Activated effector memory CD4-positive, alpha-beta T cell treated with anti-CD3 and anti-CD28 coated beads, Interleukin-2, amount 50 U/mL, for 16 hours (primary cell): ENCODE measurements at places on chromosomes 5 and 9.

DNA sequence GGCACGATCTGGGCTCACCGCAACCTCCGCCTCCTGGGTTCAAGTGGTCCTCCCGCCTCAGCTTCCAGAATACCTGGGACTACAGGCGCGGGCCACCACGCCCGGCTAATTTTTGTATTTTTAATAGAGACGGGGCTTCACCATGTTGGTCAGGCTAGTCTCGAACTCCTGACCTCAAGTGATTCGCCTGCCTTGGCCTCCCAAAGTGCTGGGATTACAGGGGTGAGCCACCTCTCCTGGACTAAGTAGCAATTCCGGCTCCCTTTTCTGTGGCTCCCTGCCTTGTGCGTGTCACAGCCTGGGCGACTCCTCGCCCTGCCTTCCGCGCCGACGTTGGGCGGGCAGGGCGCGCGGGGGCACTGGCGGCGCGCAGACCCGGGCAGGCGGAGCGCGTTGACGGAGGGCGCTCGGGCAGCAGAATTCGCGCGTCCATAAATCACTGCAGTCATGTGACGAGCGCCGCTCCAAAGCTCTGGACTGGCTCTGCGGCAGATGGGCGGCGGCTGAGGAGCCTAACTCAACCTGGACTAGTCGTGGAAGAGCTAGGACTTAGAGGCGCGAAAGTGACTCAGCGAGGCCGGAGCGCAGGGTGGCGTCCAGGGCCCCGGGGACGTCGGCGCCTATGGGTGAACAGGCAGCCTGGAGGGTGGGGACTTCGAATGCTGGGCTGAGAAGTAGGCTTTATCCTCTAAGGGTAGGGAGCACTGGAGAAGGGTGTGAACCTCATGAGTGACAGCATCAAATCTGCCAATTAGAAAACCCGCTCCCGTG lies 1.4 kb upstream of the CIZ1 start:
- DNase-seq = peak; percentile 84

DNA sequence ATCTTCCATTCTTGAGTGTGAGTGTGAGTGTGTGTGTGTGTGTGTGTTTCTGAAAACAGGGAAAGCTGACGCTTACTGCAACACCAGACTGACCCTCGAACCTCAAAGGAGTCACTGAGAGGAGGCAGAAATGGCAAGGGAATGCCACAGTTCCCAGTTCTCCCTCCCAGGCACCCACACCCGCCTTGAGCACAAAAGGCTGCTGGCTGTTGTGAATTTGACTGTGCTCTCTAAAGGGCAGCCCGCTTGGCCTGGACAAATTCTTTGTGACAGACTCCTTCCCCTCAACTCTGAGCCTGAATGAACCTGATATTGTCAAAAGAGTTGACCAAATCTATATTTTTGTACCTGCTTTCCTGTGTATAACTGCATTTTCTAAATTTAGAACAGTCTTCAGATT lies 245.7 kb upstream of the IRX2 start:
- DNase-seq = no peak

- DNase-seq = no peak
Observed at GRCh38 chr9:130780865-130781504, 54.1 kb upstream of the ABL1 start.

GRCh38 chr5:14039063-14039462 lies 94.6 kb upstream of the DNAH5 start:
- DNase-seq = no peak

GRCh38 chr5:154701181-154701580 lies 54.0 kb upstream of the LARP1 start:
- DNase-seq = no peak

DNA sequence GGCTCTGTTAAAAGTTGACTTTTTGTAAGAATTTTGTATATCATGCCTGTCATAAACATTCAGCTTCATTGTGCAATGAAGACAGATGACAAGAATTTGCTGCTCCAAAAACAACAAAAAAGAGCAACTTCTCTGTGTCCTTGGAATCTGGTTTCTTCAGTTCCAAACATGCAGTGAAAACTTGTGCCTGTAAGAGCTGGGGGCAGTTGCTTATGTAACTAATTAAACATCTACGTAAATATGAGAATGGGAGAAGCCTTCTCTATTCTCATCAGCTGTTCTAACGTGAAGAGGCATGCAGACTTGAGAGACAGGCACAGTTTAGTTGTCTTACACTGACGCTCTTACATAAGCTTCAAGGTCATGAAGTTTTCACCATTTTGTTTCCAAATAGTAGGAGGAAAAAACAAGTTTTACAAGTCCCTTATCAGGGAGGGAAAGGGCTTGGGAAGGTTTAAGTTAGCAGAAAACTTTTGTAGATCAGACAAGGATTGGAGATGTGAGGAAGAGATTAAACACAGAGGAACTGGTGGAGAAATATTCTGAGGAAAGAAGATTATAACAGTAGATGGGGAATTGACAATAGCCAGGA lies 170.4 kb downstream of the RFK start:
- no peak for DNase-seq

DNA sequence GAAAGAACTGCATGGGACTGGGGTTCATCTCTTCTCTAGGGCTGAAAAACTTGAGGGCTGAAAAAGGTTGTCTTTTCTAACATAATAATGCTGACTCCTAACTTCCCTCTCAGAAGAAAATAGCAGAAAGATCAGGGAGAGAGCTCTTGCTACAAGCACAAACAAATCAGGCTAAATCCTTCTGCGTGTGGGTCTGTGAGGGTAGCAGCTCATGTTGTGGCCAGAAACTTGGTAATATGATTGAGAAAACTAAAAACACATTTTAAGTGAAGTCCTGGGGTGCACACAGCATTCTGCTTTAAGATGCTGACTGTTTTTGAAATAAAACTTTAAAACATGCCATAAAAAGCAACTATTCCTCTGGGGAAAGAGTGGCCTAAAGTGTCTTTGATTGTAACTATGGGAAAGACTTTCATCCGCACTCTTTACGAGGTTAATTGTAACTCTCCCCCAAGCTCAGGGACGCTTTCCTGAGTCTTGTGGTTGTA lies 56.7 kb downstream of the SAXO1 start:
- no peak for DNase-seq

DNA sequence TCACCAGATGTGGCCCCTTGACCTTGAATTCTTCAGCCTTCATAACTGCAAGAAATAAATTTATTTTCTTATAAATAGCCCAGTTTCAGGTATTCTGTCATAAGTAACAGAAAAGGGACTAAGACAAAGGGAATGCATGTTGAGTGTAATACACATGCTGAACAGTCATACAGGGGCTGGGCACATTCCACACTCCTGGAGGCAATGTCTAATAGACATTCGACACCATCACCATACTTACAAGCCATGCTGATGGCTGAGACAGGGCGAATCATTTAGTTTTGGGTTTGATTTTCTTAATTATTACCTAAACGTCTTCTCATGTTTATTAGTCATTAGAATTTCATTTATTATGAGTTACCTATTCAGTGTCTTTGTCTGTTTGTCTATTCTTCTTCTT lies 68.5 kb downstream of the TENT4A start:
- no peak for DNase-seq

DNA sequence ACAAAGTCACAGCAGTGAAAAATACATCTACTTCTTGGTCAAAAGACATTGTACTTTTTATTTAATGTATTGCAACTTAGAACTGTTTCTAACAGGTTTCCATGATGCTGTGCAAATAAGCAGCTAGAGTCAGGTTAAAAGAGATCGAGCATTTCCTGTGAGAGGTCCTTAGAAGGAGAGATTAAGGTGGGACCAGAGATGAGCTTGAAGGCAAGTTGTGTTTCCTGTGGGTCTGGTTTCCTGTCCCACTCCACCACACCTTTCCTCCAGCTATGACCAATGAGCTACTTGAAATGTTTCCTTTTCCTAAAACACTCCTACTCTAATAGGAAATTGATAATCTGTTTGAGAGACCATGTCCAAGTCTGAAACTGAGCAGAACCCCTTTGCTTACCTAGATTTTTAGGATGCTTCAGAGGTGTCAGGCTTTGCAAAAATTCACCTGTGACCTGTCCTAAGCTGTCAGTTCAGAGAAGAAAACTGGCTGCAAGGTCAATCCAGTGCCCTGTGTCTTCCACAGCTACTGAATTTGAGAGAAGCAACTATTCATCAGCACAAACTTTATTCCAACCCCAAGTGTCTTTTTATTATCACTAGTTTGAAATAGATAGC lies 13.1 kb upstream of the RLN1 start:
- no peak for DNase-seq

DNA sequence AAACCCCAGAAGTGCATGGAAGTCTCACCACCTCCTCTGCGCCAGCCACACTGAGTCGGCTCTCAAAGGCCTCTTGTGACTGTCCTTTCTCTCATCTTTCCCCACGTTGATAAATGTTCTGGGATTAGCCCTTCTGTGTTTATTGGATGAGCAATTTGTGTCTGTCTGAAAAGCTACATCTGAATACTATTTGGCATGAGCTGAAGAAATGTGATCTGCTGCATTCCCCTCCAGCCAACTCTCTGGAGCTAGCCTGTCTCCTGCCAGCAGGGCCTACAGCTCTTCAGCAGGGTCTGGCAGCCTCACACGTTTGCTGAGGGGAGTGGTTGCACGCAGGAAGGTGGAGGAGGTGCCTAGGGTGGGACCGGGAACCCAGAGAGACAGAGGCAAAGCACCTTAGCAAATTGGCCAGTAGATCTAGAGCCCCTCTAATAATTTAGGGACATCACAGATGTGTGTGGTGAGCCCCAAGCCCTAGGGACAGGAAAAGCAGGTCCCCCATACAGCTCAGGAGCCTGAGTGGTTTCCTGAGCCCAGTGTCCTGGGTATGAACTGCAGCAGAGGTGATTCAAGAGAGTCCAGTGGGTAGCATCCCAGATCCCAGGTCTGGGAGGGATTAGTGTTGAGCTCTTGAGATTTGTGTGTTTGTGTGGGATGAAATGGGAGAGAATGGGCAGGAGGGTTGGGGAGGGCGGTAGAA lies 20.5 kb upstream of the B4GALT1 start:
- no peak for DNase-seq

GRCh38 chr5:59449905-59450644 lies 443.5 kb downstream of the PDE4D start:
- no peak for DNase-seq

- DNase-seq = no peak
Observed at GRCh38 chr5:15885156-15885555, 294.4 kb downstream of the MARCHF11 start.

DNA sequence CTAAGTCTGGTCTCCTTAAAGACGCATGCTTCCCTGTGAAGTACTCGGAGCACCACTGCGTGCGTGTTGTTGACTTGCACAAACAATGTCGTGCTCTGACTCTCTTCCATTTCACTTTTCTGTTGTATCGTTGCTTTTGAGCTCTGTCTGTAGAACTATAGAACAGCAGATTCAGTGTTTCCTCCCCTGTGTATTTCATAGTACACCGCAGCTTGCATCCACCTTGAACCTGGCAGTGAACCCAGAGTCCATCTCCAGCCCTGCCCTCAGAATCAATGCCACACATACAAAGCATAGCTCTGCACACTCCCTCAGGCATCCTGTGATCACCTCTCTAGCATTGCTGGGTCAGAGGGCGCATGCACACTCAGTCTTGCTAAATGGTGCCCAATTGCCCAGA lies 37.2 kb upstream of the ADAMTS2 start:
- no peak for DNase-seq

DNA sequence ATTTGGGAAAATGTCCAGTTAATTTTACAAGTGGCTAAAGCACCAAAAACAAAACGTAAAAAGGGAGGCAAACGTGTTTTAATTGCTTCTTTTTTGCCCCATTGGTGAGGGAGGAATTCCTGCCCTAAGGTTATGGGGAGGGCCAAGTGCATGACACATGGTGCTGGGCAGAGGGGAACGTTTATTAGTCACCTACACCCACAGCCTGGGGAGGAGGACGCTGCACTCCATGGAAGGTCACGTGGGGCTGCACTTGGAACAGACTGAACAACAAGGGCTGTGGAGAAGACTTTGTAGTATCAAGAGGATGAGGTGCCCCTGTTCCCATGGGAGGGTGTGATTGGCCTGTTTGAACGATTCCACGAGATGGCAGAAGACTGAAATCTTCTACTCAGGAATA lies 13.7 kb upstream of the ADAMTS16 start:
- no peak for DNase-seq

DNA sequence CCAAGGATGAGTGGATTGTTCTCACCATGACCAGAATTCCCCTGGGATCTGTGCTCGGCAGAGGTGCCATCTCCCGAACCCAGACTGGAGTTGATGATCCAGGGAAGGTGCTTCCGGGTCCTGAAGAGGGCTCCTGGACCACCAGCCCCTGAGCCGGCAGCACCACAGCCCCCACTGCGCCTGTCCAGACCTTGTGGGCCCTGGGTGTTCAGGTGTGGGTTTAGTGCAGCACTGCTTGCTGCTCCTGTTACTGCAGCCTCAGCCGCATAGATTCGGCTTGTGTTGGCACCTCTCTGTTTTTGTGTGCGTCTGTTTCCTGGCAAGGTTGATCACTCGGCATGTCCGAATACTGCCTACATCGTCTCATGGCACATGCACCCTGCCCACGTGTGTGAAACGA lies 16.3 kb upstream of the NPM1 start:
- DNase-seq = no peak

DNA sequence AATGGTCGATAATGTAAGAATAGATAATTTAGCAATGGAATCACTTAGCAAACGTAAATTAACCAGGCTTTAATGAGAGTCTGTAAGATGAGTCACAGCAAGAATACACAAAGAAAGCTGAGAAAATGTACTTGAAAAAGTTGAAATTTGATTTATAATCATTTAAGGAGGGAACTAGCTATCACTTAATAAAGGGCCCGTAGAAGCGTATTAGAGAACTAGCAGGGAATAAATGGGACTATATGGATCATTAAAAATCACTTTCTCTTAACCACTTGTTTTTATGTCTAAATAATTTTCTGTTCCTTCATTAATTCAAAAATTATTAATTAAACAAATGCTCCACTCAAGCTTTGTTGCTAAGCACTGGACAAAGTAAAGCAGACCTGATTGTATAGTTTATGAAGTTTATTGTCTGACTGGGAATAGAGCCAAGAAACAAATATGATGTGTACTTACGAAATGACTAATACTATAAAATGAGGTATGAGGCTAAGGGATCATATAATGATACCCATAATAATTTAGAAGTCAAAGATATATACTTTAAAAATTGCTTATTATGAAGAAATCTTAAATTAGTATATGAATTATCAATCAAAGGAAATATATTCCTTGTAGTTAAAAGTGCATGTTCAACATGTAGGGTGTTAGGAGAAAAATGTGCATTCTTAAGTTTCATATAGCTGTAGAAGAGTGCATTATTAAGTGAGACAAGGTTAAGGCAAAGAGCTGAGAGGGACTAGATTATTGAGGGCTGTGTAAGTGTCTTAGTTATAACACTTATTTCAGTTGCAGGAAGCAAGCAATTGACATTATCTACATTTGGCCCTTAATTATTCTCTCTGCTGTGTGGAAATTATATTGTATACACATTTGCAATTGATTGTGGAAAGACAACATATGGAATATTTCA lies 196.8 kb downstream of the PRDM9 start:
- DNase-seq = no peak

GRCh38 chr5:157459715-157460599 lies at the start of gene NIPAL4:
Gene NIPAL4 (plus strand): TSS chr5:157460213. CDS start chr5:157460321, 108 bp downstream.
- peak; percentile 79 for DNase-seq

- no peak for DNase-seq
Observed at GRCh38 chr5:148833122-148833521, 6.7 kb downstream of the ADRB2 start.

DNA sequence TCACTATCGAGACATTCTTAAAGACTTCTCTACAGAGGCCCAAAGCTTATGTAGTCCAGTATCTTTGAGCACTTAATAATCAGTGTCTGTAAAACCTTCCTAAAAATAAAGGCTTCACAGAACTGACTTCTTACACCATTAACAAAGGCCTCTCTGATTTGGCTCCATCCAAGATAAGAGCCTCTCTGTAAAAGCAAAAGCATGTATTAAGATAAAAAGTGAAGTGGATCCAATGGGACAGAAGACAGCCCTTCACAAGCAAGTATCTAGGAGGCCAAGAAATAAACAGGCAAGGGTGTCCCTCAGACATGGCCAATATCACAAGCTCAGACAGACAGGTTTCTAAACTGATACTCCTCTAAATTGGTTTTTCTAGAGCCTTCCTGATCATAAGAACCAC lies 11.9 kb downstream of the LHFPL2 start:
- DNase-seq = no peak
